ENCODE measurements at places on chromosomes 13 and 19.
A peak's percentile ranks its signal among the peaks of the same experiment; 100 is the strongest.

DNA sequence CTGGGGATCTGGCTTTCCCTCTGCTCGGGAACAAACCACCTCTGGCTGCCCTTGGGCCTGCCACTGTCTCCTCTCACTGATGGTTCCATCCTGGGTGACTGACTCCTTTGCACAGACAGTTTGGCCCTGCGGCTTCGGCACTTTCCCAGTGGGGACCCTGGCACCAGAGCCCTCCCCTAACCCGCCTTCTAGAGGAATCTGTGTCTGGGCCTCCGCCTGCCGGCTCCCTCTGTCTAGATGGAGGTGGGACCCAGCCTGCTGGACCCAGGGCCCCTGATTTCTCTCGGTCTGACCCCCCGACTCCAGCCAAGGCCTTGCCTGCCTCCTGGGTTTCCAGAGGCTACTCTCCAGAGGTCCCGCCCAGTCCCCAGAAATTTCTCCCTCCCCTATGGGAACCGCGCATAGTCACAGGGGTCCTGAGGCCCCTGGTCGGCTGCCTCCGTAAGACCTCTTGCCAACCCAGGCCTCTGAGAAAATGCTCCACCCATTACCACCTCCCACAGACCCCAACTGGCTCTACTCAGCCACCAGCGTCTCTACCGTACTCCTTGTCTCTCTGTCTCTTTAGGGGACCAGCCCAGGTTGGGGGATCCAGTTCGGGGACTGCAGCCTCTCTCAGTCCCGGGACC lies 2.7 kb downstream of the CCDC106 start:
- no peak for DNase-seq

DNA sequence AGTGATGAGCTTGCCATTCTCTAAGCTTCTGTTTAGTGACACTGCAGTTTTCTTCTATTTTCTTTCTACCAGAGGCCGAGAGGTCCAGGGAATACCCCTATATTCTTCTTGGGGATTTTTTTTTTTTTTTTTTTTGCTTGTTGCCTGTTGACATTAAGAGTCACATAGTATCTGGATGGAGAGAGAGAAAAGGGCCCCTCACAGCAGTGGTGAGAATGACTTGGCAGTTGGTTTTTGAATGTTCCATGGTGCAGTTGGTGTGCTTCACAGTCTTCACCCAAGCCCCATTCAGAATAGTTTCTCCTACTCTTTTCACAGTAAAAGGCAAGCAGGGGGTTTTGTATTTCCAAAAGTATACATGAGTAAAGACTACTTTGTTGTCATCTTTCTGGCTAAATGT lies 577.9 kb downstream of the LMO7 start:
- no peak for DNase-seq

DNA sequence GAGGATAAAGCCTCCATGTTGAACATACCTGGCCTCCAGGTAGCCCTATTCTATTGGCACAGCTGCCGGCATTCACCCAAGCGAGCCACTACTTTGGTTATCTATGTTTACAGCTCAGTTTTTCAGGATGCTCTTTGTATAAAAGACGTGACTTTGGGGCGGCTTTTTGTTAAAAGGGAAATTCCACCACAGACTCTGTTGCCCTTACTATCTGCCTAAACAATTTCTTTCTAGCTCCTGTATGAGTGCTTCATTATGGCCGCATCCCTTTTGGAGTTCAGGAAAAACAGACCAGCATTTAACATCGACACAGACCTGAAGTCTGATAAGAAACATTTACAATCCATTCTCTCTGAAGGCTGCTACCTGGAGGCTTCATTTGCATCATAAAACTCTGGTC lies 9.1 kb upstream of the IGSF23 start:
- DNase-seq: no peak

- no peak for DNase-seq
Observed at GRCh38 chr19:12952488-12953137, 4.4 kb downstream of the GADD45GIP1 start.

- DNase-seq: peak; percentile 26
Observed at GRCh38 chr19:5339198-5339949, 1.2 kb downstream of the PTPRS start.

GRCh38 chr13:33109271-33109697 lies 93.1 kb downstream of the KL start:
- no peak for DNase-seq

GRCh38 chr19:49932041-49932451 lies 2.7 kb upstream of the NUP62 start:
- DNase-seq: no peak

DNA sequence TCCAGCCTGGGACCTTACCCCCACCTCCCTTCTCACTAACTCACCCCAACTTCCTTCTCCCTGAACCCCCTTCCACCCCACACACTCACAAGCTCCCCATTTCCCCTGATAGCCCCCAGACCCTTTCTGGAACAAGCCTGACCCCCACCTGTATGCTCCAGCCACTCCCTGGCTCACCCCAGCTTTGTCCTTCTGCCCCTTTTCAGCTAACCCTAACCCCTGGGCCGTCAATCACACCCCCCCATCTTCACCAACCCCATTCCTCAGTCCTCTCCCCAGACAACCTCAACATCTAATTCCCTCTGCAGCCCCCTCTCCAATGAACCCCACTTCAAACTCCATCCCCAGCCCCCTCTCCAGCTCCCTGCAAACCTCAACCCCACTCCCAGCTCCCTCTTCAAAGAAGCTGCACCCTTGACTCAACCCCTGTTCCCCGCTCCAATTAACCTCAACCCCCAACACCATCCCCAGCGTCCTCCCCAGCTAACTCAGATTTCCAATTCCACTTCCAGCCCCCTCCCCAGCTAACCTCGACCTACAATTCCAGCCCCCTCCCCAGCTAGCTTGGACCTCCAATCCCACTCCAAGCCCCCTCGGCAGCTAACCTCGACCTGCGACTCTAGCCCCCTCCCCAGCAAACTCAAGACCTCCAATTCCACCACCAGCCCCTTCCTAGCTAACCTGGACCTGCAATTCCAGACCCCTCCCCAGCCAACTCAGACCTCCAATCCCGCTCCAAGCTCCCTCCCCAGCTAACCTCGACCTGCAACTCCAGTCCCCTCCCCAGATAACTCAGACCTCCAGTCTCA lies 929 bp downstream of the GNG7 start:
- no peak for DNase-seq

- no peak for DNase-seq
Observed at GRCh38 chr13:38264363-38265131, 85.1 kb upstream of the UFM1 start.
